Skeletal muscle cell (primary cell): ENCODE measurements at places on chromosomes 2 and 18.
A peak's percentile ranks its signal among the peaks of the same experiment; 100 is the strongest.

DNA sequence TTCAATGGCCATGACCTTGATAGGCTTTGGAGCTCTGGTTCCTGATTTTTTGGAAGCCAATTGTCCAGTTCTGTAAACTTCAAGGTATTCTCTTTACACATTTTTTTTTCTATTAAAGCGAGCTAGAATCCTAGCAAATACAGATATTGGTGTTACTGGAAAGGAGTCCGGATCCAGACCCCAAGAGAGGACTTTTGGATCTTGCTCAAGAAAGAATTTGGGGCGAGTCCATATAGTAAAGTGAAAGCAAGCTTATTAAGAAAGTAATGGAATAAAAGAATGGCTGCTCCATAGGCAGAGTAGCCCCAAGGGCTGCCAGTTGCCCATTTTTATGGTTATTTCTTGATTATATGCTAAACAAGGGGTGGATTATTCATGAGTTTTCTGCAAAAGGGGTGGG, 45.1 kb downstream of the CD8B2 start:
- no peak for DNase-seq

GRCh38 chr2:11975373-11975772, 228.9 kb downstream of the LPIN1 start:
- no peak for DNase-seq

- DNase-seq = no peak
Measured at GRCh38 chr18:9058406-9058805, 44.1 kb upstream of the NDUFV2 start.

GRCh38 chr2:126781806-126782205, 116.9 kb upstream of the TEX51 start:
- no peak for DNase-seq

GRCh38 chr18:8493141-8493540, 116.1 kb upstream of the RAB12 start:
- no peak for DNase-seq

DNA sequence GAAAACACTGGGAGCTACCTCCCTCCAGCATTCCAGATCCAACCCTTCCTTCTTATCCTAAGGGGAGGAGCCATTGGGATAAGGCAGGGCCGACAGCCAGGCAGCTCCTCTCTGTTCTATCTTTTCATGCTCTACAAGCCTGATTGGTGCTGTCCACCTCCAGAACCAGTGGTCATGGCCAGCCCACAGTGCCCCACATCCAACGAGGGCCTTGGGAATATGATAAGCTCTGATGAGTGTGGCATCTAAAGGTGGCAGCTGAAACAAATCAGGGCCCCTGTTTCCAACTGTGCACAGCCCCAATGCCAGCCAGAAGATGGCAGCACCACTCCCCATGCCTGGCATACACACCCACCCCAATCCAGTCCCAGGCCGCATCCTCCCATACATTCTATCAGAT, 329.3 kb downstream of the C1D start:
- DNase-seq = no peak

DNA sequence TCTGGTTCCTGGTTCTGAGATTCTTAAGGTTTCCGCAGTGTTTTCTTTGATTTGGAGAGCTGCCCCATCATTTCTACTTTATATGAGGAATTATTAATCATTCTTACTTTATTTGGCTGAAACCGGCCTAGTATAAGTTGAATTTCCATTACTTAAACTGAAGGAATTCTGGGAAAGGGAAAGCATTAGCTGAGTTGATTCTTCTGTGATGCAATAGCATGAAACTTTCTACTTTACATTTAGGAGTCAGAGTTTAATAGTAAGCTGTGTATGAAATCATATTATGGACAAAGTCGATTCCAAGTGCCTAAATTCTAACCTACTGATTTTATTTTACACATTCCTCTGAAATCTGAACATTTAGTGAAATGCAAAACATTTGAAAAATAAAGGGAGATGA, 1269.7 kb upstream of the ZEB2 start:
- no peak for DNase-seq

DNA sequence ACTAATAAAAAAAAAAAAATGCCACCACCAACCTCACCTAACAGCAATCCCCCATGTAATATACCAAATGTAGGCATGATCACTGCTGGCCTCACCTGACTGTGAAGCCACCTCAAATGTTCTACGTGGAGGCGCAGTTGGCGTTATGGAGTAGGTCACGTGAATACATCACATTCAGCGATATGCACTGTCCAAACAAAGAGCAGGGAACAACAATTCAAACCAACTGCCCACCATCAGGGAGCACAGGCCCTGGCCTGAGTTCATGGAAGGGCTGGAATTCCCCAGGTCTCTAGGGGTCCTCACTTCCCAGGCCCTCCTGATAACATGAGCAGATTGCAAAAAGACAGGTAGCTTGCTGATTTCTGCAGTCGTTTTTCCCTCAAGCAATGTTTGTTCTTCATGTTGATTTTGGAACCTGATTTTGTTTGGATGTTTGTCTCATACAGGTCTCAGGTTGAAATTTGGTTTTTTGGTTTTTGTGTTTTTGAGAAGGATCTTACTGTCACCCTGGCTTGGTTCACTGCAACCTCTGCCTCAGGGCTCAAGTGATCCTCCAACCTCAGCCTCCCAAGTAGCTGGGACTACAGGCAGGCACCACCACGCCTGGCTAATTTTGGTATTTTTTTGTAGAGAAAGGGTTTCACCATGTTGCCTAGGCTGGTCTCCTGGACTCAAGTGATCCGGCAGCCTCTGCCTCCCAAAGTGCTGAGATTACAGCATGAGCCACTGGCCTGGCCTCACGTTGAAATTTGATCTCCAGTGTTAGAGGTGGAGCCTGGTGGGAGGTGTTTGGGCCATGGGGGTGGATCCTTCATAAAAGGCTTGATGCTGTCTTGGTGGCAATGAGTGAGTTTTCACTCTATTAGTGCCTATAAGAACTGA, 15.5 kb downstream of the TBC1D8 start:
- no peak for DNase-seq

DNA sequence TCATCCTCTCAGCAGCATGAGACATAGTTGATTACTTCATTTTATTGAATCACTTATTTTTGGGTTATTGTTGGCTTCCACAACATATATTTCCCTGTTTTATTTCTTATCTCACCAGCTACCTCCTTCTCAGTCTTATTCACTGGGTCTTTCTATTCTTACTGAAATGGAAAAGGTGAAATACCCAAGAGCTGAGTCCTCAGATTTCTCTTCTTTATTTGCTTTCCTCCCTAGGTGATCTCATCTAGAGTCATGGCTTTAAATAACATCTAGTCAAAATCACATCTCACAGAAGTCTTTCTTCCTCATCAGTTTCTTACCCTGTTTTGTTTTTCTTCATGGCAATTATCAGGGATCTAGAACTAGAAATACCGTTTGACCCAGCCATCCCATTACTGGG, 105.0 kb upstream of the RBBP8 start:
- no peak for DNase-seq

DNA sequence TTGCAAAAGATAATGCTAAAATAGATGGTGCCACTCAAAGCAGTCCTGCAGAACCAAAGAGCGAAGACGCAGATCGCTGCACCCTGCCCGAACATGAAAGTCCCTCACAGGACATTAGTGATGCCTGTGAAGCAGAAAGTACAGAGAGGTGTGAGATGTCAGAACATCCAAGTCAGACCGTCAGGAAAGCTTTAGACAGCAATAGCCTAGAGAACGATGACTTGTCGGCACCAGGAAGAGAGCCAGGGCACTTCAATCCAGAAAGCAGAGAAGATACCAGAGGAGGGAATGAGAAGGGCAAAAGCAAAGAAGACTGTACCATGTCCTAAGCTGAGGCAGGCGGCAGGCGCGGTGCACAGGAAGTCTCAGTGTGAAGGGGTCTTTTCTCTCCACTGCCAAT, 34.8 kb upstream of the RBM44 start:
- no peak for DNase-seq

GRCh38 chr18:9333441-9334328, 888 bp upstream of the TWSG1 start:
- peak; percentile 14 for DNase-seq

DNA sequence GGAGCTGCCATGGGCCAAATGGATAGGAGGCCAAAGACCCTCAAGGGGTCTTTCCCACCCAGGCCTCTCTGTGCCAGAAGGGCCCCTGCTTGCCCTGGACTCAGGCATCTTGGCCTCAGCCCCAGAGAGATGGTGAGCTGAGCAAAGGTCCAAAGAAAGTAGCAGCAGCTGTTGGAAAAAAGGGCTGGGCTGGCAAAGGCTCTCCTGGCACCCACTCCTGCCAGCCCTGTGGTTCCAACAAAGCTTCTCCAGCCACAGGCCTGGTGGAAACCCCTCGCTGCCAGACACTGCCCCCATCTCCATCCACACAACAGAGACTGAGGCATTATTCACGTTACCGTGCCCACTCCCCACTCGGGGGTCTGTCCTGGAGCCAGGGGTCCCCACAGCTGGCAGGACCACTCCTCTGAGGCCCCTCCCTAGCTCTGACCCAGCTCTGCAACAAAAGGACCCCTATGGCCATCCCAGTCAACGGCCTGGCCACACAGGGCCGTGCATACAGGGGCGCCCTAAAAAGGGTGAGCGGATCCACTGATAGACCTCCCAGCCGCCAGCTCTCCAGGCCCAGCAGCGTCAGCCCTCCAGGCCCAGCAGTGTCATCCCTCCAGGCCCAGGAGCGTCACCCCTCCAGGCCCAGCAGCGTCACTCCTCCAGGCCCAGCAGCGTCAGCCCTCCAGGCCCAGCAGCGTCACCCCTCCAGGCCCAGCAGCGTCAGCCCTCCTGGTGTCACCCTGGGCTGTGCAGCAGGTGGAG, 10.1 kb downstream of the BIN1 start:
- no peak for DNase-seq

GRCh38 chr2:238857959-238858358, 10.1 kb downstream of the TWIST2 start:
- DNase-seq = no peak

DNA sequence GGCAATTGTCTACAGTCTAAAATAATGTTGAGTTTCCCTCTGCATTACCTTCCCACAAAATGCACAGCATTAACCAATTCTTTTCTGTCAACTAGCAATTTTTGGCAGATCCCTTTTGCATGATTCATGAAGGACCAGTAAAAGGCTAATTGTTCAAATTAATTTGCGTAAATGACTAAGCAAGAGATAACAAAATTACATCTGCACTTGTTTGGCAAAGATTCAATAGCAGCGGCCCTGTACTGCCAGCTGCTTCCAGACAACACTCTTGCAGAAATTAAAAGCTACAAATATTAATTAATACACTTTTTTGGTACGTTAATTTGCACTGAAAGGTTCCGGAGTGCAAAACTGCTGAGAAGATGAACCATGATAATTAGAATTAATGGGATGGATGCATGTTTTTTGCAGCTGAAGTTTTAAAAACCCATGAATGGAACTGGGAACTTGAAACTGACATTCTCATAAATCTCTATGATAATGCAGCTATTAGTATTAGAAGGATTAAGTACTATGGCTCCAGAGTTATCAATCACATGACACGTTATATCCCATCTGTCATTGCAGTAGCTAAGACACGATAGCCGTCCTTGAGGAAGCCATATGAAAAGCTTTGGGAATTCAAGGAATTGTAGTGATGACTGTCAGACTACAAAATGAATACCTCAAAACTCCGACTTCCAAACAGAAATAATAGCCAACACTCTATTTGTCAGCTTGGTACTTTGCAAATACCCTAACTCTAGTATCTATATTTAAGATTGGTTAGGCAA, 1268.3 kb upstream of the ACVR2A start:
- DNase-seq = no peak

DNA sequence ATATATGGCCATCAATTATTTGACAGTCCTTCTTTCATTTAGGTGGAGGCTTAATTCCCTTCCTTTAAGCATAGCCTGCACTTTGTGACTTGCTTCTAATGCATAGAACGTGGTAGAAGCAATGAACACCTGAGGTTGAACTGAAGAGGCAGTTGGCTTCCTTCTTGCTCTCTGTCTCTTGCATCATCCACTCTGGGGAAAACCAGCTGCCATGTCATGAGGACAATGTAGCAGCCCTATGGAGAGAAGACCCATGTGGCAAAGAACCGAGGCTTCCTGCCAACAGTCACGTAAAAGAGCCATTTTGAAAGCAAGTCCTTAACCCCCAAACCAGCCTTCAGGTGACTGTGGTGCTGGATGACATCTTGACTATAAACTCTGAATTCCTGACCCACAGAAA, 46.8 kb downstream of the ATOH8 start:
- DNase-seq = no peak

DNA sequence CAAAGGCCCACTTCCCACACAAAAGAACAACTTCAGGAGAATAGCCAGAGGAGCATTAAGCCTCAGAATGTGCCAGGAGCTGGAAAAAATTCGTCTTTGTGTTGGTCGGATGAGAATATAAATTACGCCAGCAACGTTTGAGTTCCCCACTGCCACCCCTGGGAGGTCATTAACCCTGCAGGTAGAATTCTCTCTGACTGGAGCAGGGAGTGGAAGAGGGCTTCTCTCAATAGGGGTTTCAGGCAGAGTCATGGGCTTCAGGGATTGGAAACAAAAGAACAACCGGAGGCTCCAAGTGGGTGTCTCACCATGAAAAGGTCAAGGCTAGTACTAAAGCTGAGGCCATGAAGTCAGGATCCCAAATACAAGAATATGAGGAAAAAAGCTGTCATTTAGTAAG, 69.0 kb upstream of the DDX18 start:
- no peak for DNase-seq

GRCh38 chr2:119234021-119235019, 10.7 kb downstream of the STEAP3 start:
- no peak for DNase-seq

GRCh38 chr18:10038268-10038667, 124.5 kb downstream of the VAPA start:
- no peak for DNase-seq

DNA sequence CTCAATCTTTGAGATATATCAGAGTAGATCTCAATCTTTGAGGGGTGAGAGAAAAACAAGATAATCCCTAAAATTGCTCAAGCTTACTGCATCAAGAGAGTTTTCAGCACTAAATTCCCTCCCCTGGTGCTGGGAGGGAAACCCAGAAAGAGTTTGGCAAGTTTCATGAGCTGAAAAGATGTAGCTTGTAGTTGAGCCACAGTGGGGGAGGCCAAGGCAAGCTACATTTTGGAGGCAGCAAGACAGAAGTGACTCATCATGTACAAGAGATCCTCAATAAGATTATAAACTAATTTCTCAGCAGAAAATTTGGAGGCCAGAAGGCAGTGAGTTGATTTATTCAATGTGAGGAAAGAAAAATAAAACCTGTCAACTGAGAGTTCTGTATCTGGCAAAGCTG, 308.2 kb downstream of the PIEZO2 start:
- DNase-seq = no peak

GRCh38 chr2:42050703-42051542, 3.1 kb downstream of the PKDCC start:
- no peak for DNase-seq

GRCh38 chr2:236998758-236999157, 86.9 kb upstream of the COPS8 start:
- DNase-seq = no peak

DNA sequence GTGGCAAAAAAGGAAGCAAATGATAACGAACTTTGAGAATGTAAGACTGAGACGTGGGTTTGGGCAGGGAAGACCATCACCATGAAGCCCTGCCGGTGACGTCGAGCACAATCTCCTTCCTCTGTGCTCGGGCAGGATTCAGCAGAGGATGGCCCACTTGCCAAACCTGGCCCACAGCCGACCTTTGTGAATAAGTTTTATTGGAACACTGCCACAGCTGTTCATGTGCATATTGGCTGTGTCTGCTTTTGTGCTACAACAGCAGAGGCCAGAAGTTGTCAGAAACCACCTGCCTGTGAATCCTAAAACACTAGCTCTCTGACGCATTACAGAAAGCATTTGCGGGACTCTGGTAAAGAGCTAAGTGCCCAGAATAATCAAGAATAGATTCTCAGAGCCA, 223.9 kb downstream of the MYT1L start:
- no peak for DNase-seq

- no peak for DNase-seq
Measured at GRCh38 chr2:11409572-11409959, 56.4 kb downstream of the E2F6 start.

GRCh38 chr18:76943542-76944339, 121.4 kb downstream of the ZNF236 start:
- DNase-seq = peak; percentile 95
